Right lung (tissue), 10 donors: ENCODE measurements at places on chromosomes 1 and 21. TPM values are rescaled to one million over a fixed set of nuclear protein-coding genes. Genes with fewer than 3 reads are reported as not detected.
A peak's percentile ranks its signal among the peaks of the same experiment; 100 is the strongest.

- no peak for DNase-seq
These were observed 5.0 kb downstream of the SELP start for GRCh38 chr1:169624912-169625311.

GRCh38 chr21:41141031-41141457 is 26.9 kb upstream of the BACE2 start:
- no peak for DNase-seq

- no peak for DNase-seq
These were observed 10.9 kb downstream of the IRF2BP2 start for GRCh38 chr1:234598974-234599616.

DNA sequence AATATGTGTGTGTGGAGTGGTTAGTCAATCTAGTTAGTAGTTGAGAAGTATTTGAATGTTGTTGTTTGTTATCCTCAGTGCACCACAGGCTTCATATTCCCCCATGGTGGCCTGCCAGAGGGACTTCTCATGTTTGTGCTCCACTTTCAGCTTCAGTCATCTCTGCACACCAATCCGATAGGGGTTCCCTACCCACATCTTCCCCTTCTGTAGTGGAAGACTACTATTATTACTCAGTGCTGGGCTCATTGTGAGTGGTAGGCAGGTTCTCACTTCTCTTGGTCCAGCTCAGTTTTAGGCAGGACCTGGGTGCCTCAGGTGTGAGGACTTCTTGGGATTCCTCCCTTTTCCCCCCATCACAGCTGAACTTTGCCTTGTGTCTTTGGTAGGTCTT is 14.2 kb downstream of the MT1HL1 start:
- no peak for DNase-seq

- no peak for DNase-seq
These were observed 111.8 kb downstream of the KAZN start for GRCh38 chr1:14710331-14710730.

DNA sequence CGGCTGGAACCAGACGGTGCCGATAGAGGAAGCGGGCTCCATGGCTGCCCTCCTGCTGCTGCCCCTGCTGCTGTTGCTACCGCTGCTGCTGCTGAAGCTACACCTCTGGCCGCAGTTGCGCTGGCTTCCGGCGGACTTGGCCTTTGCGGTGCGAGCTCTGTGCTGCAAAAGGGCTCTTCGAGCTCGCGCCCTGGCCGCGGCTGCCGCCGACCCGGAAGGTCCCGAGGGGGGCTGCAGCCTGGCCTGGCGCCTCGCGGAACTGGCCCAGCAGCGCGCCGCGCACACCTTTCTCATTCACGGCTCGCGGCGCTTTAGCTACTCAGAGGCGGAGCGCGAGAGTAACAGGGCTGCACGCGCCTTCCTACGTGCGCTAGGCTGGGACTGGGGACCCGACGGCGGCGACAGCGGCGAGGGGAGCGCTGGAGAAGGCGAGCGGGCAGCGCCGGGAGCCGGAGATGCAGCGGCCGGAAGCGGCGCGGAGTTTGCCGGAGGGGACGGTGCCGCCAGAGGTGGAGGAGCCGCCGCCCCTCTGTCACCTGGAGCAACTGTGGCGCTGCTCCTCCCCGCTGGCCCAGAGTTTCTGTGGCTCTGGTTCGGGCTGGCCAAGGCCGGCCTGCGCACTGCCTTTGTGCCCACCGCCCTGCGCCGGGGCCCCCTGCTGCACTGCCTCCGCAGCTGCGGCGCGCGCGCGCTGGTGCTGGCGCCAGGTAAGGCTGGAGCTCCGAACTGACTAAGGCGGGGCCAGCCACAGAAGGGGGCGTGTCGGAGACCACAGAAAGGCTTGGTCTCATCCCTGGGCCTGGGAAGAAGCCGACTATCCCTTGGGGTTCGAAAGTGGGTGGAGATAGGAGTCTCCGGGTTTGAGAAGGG is 486 bp downstream of the SLC27A3 start:
- DNase-seq = peak; percentile 63

DNA sequence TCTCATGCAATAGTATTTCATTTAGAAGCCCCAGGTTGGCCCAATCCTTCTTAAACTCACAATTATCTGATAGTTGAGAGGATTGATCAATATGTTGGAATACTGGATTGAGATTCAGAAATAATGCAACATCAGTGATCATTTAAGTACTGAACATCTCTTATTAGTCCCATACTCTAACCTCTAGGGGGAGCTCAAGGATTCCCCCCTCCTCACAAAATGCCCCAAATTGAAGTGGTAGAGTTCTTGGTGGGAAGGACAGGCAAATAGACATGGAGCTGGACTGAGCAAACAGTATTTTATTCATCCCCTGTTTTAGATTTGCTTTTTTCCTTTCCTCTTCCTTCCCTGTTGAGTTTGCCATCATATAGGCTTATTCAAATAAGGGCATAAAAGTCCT is 62.8 kb downstream of the NGF start:
- no peak for DNase-seq

DNA sequence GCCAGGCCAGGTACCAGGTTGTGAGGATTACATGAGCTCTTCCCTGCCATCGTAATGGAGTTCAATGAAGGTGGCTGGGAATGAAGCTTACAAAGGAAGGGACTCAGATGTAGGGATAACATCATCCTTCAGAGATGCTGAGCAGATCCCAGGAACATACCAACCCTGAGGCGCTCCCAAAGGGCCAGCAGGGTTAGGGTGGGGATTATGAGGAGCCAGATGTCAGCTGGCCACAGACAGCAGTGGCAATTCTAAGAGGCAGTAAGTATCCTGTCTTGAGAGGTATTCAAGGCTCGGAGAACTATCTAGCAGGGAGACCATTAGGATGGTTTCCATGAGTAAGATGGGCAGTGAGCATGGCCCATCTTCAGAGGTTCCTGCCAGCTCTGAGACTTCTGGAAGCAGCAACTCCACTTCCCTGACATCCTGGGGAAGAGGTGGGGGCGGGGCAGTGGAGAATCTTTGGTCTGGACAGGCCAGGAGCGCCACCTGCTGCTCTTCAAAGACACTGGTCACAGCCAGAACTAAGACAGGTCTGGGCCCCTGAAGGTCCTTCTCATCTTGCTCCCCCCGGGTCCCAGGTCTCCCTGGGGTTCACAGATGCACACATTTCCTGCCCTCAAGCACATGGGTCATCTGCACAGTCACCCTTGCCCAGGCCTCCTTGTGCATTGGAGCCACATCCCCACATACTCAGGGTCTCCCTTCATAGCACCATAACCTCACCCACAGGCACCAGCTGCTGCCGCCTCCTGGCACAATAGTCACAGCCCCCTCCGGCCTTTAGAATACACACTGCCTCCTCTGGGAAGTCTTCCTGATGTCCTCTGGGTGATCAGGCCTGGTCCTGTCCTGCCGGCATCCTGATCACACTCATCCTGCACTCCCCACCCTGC is 2.7 kb upstream of the SDC3 start:
- DNase-seq = peak; percentile 72

DNA sequence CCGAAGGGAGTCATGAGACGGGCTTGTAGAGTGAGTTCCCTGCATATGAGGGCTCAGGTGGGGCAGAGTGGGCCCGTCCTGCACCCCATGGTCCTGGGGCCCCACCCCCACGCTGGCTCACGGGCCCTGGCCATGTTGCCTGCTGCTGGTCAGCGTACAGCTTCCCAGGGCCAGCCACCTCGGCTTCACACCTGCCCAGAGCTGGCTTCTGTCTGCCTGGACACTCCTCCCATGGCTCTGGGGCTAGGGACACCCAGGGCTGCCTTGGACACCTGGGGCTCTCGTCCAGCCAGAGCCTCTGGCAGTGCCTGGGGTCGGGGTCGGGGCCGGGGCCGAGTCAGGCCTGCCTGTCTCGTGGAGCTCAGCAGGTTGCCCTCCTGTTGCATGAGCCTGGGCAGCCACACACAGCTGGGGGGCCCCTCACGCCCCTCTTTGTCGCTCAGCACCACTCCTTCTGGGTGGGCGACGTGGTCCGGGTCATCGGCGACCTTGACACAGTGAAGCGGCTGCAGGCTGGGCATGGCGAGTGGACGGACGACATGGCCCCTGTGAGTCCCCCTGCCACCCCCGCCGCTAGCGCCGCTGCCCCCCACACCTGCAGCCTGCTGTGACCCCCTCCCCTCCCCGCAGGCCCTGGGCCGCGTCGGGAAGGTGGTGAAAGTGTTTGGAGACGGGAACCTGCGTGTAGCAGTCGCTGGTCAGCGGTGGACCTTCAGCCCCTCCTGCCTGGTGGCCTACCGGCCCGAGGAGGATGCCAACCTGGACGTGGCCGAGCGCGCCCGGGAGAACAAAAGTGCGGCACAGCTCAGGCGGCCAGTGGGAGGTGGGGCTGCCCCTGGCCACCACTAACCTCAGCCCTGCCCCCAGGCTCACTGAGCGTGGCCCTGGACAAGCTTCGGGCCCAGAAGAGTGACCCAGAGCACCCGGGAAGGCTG is 5.5 kb upstream of the MMP23B start:
- no peak for DNase-seq

GRCh38 chr21:17045214-17045853 is 467.5 kb upstream of the CXADR start:
- peak; percentile 8 for DNase-seq

DNA sequence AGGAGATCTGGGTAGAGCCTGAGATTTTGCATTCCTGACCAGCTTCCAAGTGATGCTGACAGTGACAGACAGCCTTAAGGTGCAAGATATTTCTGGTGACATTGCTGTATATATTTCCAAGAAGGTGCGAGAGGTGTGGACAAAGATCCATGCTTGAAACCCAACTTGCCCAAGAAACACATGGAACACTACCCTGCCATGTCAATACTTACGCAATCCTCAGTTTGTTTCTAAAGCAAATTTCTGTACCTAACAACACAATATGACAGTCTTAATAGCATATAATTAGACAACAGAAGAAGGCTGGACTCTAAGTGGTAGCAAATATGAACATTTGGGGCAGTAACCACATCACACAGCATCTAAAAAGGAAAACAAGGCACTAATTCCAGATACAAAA is 260.4 kb downstream of the DSCAM start:
- no peak for DNase-seq

- DNase-seq = no peak
These were observed 91.0 kb upstream of the TMEM51 start for GRCh38 chr1:15062479-15063099.

DNA sequence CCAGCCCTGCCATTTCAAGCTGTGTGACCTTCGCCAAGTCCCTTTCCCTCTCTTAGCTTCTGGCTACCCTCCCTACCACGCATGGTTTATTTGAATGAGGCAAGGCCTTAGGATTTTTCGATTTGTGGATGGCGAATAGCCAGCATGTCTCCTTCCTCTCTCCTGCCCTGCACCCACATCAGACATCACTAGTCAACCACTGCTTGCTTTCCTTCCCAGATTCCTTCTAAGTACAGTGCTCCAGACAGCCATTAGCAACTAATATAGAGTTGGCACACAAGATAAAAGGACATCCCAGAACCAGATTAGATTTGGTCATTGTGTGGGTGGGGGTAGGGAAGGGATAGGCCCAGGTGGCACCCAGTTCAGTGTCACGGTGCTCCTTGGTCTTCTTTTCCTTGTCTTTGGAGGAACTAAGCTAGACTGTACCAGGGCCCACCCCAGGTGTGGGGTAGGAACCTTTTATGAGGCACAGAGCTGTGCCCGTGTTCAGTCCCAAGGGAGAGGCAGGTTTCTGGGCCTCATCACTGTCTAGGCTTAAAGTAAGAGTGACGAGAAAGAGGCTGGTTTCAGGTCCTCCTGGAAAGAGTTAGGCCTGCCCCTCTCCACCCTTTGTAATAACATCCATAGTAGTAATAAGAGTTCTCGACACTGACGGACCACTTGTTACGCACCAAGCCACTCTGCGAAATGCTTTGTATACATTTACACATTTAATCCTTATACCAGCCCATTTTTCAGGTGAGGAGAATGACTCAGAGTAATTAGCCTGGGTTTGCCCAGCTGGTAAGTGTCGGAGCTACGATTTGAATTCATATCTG is 8.6 kb downstream of the ALPL start:
- DNase-seq = no peak

- DNase-seq = peak; percentile 63
These were observed 31.0 kb downstream of the SLC45A1 start for GRCh38 chr1:8348777-8349472.

- DNase-seq = no peak
These were observed 12.0 kb upstream of the PCBP3 start for GRCh38 chr21:45631540-45631939.

DNA sequence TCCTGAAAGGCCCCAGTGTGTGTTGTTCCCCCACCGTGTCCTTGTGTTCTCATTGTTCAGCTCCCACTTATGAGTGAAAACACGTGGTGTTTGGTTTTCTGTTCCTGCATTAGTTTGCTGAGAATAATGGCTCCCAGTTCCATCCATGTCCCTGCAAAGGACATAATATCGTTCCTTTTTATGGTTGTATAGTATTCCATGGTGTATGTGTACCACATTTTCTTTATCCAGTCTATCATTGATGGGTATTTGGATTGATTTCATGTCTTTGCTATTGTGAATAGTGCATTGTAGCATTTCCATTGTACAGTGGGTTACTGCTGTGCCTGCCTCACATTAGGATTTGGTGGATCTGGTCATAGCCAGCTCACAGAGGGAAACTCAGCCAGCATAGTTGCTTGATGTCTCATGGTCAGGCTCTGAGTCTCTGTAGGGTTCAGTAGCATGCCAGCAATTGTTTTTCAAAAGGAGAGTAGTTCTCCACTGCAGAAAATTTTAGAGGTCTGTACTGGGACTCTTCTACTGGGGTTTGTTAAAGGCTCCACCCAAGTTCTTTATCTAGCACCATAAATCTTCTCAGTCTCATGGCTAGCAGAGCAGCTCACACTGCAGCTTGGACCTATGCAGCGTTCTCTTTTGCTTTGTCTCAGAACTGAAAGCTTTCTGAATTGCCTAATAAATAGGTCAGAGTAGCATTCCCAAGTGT is 41.0 kb downstream of the RUNX3 start:
- DNase-seq = no peak

The CRYBG2 gene
- polyA plus RNA-seq = 1.7 TPM

The VTCN1 gene
- polyA plus RNA-seq = 0.68 TPM

The ERO1B gene
- 9.7 TPM for polyA plus RNA-seq

The HSPB7 gene
- polyA plus RNA-seq = 6.5 TPM

The FABP3 gene
- 13.2 TPM for polyA plus RNA-seq

The TAL1 gene
- polyA plus RNA-seq = 8.8 TPM

The RPE65 gene
- polyA plus RNA-seq = 0.21 TPM
